ENCODE measurements at places on chromosomes 1 and 21.

- no peak for DNase-seq
These were observed 1.3 kb downstream of the EDN2 start for GRCh38 chr1:41483001-41483850.

GRCh38 chr1:11335417-11336056 is 62.5 kb downstream of the UBIAD1 start:
- no peak for DNase-seq

DNA sequence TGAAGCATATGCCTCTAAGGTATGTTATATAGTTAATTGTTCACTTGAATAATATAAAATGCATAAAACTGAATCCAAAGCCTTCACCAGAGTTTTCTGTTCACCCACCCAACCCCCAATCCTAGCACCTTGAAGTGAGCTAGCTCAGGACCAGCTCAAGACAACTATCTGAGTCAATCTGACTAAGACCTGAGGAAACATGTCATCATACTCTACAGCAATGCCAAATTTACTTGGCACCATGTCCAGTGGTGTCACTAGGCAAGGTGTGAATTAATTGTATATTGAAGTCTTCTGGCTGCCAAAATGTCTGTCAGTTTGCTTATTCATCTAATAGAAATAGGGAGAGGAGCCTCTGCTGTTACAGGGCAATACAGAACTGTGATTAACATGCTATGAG is 3.8 kb downstream of the DNASE2B start:
- no peak for DNase-seq

- no peak for DNase-seq
These were observed 44.9 kb upstream of the EFHD2 start for GRCh38 chr1:15364740-15365139.

GRCh38 chr21:42575111-42575510 is 61.5 kb downstream of the SLC37A1 start:
- DNase-seq = no peak

DNA sequence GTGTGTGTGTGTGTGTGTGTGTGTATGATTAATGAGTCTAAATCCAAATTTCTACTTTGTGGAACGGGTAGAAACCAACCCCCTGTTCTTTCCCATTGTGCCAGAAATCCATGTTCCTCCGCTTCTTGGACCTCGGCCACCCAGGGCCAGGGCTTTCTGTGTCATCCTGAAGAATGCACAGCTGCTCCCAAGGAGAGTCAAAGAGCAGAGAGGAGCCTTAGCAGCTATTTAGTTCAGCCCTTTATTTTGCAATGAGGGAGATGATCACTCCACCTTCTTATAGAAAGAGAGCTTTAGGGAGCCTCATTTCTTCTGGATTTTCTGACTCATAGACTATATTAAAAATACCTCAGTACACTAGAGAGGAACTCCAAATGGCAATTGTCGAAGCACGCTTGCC is 489.3 kb upstream of the VAMP3 start:
- no peak for DNase-seq

- DNase-seq = no peak
These were observed 113.1 kb upstream of the GRIK3 start for GRCh38 chr1:37147392-37147831.

DNA sequence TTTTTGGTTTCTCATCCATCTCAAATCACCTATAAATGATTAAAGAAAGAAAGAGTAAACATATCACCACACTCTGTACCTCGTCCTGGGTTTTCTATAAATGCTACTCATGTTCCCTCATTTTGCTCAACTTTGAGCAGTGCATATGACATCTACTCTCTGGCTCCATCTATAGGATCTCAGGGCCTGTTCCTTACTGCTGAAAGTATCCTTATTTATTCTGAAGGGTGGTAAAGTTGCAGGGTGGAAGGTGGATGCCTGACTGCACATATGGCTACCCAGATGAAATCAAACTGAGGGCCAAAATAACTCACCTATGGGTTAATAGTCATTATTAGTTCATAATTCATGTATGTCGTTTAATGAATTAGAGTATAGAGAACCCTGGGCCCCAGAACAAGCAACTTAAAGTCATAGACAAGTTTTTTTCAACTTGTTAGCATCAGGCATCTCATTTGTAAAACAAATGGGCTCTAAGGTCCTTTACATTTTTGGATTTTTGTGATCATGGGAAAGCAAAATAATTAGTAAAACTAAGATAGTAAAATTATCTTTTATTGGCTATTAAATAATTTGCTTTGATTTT is 46.5 kb downstream of the NCF2 start:
- DNase-seq = no peak

GRCh38 chr1:172742599-172743500 is 83.9 kb downstream of the FASLG start:
- no peak for DNase-seq

- no peak for DNase-seq
These were observed 40.6 kb downstream of the PDC start for GRCh38 chr1:186420311-186420710.

DNA sequence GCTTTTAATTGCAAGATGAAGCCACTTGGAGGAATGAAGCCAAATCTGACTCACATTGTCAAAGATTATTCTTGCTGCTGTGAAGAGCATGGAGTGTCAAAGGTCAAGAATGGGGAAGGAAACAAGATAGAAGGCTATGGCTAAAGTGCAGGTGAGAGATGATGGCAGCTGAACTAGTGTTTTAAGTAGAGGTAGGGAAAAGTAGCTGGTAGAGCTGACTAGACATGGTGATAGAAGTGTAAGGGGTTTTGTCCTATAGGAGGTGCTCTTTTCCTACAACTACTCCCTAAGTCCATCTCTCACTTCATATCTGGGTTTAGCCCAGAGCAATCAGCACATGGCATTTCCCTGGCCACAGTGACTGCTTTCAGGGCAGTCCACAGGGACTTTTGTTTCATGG is 11.8 kb downstream of the UBE2T start:
- DNase-seq = no peak

DNA sequence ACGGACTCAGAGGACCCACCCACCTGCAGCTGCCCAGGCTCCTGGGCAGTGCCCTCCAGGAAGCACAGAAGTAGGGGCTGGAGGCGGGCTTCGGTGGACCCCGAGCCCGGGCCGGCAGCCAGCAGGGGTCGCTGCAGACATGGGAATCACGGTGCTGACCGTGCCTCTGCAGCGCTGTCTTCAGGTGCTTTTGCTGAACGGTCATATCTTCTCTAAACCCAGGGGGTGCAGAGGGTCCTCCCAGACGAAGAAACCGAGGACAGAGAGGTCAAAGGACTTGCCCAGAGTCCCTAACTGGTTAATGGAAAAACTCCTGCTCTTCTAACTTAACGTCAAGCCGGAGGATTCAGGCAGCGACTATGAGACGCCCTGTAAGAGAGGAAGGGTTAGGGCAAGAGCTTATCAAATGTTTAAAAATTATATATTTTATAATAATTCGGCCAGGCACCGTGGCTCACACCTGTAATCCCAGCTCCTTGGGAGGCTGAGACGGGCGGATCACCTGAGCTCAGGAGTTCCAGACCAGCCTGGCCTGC is 21.5 kb upstream of the LEFTY2 start:
- no peak for DNase-seq

DNA sequence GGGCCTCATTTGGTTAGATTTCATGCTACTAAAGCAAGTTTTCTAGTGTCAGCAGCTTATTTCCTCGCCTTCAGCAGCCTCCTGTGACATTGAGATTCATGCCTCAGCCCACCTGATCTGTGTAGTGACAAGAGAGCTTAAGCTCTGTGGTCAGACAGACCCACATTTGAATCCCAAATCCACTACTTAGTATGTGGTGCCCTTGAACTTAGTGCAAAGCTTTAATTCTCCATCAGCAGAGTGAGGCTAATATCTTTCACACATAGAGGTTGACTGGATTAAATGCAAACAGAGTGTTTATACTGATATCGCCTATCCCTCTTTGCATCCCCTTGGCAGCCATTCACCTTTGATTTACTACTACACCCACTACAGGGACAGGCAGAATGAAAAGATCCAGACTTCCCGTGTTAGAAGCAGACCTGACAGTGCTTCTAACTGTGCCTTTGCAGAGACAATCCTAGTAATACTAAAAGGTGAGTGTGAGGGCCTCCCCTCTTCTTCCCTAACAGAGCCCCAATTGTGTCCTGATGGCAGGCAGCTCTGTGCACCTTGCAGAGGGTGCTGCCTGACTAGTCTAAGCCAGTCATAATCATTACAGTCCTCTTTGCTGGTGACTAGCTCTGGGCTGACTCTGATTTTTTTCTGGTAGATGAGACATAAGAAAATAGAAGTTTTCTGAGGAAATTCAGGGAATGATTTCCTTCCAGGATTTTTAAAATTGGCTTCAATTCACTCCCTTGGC is 264.0 kb downstream of the CTH start:
- no peak for DNase-seq

DNA sequence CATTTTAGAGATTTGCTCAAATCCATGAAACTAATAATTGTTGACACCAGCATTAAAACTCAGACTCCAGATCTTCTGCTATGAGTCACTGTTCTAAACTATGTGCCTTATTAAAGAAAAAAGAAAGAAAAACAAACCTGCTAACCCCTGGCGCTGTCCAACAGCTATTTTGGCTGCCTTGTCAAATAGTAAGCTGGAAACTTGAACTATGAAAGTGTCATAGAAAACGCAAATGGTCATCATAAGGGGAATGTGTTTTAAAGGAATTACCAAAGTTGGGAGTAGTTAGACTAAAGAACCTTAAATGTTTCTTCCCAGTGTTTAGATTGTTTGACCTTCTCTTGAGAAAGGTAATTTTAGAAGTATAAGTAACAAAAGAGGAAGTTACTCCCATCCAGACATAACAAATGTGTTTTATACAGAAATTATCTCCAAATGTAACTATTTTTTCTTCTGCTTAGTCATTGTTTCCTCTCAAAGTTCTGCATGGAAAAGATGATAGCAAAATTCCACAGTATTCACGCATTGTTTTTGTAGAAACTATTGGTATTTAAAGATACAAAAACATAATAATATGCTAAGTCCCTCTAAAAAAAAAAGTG is 272.4 kb downstream of the TPR start:
- no peak for DNase-seq

GRCh38 chr1:11377001-11377583 is 101.9 kb upstream of the DISP3 start:
- DNase-seq = no peak

DNA sequence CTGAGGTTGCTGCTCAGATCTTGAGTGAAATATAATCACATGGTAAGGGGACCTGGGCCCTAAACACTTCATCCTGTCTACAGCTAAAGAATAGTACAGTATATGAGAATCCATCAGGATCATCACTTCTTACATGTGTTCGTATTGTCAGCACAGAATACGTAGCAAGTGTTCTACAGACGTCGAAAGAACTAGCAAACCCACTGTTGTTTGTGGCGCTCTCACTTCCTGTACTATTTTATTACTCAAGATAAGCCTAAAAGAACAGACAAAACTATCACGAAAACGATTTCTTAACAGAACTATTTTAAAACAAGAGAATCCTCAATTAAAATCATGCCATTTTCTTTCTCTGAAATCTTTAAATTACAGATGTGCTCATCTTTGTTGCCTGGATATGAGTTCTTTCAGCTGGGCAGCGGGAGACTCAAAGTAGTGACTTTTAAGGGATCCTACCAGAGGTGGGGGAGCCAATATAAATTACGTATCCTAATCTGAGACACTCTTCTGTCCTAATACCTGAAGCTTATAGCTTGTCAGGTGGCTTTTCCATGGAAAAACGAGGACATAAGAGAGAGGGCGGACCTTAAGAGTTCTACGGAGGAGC is 724 bp downstream of the ST7L start:
- no peak for DNase-seq

DNA sequence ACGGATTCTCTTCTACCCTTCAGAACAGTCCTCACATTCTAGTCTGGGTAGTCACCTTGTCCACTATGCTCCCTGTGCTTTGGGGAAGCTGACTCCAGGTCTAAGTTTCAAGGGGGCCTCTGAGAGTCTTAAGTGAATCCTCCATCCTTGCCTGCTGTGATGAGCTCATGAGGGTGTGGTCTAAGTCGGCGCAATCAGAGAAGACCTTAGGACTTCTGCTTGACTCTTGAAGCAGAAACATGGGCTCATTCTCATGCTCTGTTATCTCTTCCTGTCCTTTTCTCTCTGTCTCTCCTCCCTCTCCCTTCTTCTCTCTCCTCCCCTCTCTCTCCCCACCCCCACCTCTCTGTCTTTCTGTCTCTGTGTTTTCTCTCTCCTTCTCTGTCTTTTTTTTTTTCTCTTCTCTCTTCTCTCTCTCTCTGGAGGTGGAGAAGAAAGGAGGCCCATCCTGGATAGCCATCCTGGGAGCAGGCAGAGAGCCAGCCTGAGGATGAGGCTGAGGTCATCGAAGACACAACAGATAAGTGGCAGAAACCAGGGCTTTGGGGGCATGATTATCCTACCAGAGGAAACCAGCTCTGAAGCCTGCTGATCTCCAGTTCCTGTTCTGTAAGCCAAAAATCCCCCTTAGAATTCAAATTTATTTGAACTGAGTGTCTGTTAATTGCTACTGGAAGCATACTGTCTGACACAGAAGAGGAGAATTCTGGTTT is 245.6 kb downstream of the SIPA1L2 start:
- DNase-seq = no peak
